ENCODE measurements at places on chromosomes 5 and 9. TPM values are rescaled to one million over a fixed set of nuclear protein-coding genes. Genes with fewer than 3 reads are reported as not detected.

The GRHPR gene
- 76.6 TPM for total RNA-seq

The PCDHA11 gene
- total RNA-seq, result 2.5 TPM

The KCNV2 gene
- not detected for total RNA-seq

The ZFP2 gene
- total RNA-seq, result 1.0 TPM

The DMRT2 gene
- under 0.01 TPM for total RNA-seq

The PCDHB8 gene
- 0.57 TPM for total RNA-seq

The CMYA5 gene
- 0.34 TPM for total RNA-seq

All from nasal cavity respiratory epithelium epithelial cell of viscerocranial mucosa (primary cell).